ENCODE measurements at places on chromosomes 2 and 18.

DNA sequence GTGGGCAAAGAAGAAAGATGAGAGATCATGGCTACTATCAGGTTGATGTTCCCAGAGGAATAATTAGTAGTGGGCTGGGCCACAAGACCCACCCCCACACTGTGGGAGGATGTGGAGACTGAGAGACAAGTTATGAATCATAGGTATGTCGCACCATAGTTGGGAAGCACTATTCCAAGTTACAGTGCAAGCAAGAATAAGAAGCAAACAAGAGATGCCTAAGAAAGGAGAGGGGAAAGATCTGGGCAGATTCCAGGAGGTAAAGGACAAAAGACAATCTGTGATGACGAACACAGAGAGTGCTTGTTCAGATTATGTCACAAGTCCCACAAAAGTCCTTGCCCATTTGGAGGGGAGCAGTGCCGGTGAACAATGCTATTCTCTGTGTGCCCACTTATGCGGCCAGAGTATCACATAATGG, 56.6 kb downstream of the FAM228A start:
- no peak for DNase-seq

- DNase-seq: no peak
Observed at GRCh38 chr2:235934774-235935484, 233.3 kb downstream of the GBX2 start.

DNA sequence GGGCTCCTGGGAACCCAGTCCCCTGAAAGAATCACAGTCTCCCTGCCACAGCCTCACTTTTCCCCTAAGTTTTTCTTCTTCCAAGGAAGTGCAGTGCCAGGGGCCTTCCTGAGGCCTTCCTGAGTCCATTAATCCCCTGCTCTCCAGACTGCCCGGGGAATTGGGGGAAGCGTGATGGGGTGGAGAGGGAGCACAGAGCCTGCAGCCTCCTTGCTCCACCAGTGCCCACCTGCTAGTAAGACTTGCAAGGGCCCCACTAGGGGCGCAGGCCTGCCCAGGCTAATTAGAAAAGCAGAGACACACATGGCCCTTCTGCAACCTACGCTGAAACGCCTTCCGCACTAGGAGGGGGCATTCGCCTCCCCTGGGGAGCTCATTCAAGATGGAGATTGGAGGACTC, 110.6 kb downstream of the MRO start:
- DNase-seq: no peak

DNA sequence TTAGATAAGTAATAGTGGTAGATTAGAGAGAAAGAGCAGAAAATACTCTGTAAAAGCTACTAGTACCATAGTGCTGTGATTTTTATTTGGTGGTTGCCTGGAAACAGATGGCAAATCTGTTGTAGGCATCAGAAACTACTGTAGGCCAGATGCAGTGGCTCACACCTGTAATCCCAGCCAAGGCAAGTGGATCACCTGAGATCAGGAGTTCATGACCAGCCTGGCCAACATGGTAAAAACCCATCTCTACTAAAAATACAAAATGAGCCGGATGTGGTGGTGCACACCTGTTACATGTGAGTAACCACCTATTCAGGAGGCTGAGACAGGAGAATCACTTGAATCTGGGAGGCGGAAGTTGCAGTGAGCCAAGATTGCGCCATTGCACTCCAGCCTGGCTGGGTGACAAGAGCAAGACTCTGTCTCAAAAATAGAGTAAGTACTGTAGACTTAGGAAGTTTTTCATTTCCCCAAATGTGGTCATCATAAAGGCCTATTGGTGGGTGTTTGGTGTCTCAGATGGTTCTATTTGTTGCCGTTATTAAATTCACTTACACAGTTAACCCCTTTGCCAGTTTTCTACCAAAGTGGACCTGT, 79.6 kb downstream of the SPTBN1 start:
- DNase-seq: no peak

- no peak for DNase-seq
Observed at GRCh38 chr2:124805060-124805459, 780.0 kb downstream of the CNTNAP5 start.

- no peak for DNase-seq
Observed at GRCh38 chr18:8151181-8151580, 458.1 kb upstream of the RAB12 start.

DNA sequence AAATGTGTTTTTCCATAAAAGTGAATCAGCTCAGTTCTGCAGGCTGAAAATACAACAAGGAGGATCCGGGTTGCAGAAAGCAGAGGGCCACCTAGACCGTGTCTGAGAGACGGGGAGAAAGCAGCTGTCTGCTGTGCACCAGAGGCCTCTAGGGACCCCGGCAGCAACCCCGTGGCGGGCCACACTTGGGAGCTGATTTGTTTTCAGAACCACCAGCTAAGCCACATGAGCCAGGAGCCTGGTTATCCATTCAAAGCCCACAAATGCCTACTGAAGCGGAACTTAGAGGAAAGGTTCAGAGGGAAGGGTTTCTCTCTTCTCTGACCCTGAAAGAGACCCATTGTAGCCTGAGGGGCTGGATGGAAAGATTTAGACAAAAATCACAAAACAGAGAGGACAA, 28.4 kb upstream of the ID2 start:
- DNase-seq: no peak

- DNase-seq: no peak
Observed at GRCh38 chr2:24076849-24077534, 866 bp upstream of the SF3B6 start.

DNA sequence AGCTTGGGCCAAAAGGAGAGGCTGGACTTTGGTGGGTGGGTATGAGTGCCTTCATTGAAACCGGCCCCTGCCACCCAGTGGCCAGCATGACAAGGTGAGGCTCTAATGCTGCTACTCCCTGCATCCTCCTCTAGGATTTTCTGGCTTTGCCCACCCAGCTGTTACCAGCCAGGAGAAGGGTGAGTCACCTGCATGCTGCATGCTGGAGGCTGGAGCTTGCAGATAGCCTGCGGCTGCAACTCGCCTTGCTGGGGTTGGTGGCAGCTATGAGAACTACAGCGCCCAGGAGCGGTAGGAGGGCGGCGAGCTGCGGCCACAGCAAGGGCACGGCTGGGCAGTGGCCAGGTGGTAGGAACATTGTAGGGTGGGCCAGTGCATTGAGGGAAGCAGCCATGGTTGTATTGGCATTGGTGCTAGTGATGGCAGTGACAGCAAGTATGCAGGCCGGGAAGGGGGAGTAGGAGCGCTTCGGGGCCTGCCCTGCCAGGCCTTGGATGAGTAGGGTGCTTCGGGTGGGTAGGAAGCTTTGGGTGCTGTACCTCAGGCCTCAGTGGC, 75.4 kb upstream of the SLC35G4 start:
- no peak for DNase-seq

Data from NCI-H187 treated with DMSO at 0.1 percent for 48 hours (cell line).